Fibroblast of skin of scalp (primary cell): ENCODE measurements at places on chromosomes 5 and 9.
A peak's percentile ranks its signal among the peaks of the same experiment; 100 is the strongest.

DNA sequence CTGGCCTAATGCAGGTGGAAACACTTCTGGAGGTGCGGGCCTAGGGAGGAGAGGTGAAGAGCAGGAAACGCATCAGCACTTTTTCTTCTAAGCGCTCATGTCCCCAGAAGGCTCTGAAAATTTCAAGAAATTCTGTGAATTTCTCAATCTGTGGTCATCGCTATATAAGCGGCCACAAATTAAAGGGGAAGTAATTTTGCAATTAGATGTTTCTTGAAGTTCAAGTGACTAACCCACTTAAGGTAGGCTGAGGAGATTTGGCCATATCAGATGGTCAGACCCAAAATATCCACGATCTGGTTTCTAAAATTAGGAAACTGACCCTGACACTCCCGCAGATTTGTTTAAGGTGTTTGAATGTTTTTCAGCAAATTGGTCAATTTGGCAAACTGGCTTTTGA lies 16.6 kb upstream of the HMGCR start:
- no peak for DNase-seq

DNA sequence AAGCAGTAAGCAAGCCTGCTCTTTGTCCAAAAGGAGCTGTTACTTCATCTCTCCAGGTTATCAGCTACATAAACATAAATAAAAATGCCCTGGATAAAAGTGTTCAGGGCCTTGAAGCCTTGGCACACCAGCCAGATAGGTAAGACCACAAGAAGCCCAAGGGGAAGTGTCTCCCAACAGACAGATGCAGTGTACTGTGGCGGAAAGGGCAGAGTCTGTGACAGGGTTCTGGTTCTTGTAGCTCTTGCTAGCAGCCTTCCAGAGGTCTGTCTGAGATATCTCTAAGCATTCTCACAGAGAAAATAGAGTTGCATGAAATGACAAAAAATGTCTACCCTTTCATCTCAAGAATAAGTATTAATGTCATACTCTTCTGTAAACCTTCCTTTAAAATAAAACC lies 30.1 kb downstream of the ISOC1 start:
- no peak for DNase-seq

- DNase-seq: no peak
These were observed 19.8 kb downstream of the CDO1 start for GRCh38 chr5:115796656-115797055.

GRCh38 chr9:134326724-134327601 lies 708 bp downstream of the RXRA start:
- no peak for DNase-seq

DNA sequence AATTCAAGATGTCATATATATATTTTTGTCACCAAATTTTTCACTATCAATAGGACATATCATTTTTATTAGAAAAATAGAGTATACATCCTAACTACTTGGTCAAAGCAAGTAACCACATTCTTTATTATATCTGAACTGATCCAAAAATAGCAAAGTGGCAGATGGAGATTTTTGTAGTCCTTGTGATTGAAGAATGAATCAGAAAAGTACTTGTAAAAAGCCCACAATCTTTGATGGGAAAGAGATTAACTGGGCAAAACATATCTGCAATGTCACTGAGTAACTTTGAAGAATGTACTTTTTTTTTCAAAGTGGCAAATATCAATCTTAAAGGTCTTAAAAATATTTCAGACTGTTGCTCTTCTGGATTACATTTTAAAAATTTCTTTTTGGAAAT lies 1040.6 kb upstream of the SEMA6A start:
- no peak for DNase-seq

GRCh38 chr9:73683862-73684591 lies 532.4 kb downstream of the ANXA1 start:
- peak; percentile 22 for DNase-seq

GRCh38 chr5:64746446-64746845 lies 22.0 kb downstream of the SREK1IP1 start:
- DNase-seq: peak; percentile 3

- DNase-seq: peak; percentile 34
These were observed 107.9 kb downstream of the INVS start for GRCh38 chr9:100206899-100207298.

GRCh38 chr5:140565780-140566095 lies 1.1 kb downstream of the SLC35A4 start:
- DNase-seq: no peak

DNA sequence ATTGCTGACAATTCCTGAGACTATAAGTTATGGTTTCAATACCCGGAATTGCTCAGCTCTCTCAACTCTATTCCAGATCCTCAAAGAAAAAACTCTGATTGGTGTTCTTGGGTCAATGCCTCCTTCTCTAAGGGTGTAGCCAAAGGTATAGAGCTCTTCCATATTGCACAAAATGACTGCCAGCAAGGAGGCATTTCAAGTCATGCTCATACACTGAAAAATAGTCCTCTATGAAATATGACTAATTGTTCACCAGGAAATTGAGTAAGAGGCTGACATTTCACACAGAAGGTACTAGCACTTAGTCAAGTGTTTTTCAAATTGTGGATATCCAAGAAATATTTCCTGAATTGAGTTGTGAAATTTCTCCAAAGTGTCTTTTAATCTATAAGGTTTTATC lies 111.1 kb upstream of the KLF9 start:
- DNase-seq: peak; percentile 14

DNA sequence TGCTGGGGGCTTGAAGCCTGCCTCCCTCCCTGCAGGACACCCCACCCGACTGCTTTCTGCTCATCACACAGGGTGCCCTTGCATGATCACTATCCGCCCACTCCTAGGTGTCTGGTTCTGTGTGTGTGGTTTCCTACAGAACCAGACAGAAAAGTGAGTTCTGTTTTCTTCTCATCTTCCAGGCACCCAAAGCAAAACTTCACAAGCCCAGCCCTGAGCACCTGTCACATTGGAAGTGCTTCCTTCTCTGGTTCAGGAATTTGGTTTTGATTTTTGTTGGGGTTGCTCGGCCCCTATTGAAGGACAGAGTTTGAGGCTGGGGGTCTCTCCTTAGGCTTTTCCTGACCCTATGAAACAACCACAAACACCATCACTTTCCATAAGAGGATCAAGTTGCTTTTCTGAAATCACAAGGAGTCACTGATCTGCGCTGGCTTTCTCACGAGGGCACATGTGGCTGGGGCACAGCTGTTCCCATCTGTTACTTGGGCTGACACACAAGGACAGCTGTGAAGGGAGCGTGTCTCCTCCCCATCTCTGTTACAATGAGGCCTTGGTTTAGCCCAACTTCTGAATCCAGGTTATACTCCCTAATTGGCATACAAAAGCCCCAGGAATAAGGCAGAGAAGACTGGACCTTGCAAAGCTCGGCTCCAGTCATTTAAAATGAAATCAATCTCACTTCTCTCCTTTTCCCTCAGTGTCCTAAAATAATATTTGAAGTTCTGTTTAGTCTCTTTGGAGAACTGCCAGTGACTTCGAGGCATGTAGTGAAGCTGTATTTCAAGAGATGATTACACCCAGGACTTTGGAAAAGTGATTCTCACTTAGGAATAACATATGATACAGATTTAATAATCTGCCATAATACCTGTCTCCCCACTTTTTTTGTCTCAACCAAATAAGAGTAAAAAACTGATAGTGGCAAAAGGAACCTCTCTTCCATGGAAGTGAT lies 213.1 kb upstream of the GAS1 start:
- peak; percentile 34 for DNase-seq

DNA sequence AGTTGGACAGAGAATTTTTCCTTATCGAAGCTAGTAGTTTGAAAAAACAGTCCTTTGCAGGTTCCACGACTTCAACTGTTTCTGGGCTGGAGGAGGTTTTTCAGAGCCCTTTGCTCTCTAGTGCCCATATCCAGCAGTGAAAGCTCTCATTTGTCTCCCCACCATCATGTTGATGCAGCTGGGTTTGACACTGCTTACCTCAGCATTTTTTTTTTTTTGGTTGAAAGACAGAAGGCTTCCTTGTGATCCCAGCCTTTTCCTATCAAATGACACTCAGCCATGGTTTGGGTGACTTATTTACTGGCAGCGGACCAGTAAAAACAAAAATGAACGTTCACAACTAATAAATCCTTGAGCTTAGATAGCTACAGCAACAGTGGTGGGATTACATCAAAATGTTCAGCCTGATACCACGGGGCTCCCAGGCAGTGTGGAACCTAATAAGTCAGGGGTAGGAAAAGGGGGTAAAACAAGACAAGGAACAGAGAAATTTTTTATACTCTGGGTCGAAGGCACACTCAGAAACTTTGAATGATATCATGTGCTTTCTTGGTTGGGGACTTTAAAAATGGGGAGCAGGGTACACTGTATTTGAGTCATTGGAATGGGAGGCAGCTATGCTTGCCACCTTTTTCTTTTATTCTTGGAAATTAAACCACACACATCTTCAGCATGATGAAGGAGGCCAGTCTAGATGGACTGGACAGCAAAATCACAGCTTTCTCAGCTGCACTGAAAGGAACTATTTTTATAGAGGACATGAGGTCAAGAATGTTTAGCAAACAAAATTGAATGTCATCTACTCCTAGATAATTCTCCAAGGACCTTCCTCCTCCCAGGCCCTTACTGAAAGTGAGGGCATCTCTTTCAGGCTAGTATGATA lies 308.9 kb upstream of the MPDZ start:
- DNase-seq: peak; percentile 27

GRCh38 chr5:179874136-179874535 lies 15.5 kb upstream of the MRNIP start:
- DNase-seq: no peak

DNA sequence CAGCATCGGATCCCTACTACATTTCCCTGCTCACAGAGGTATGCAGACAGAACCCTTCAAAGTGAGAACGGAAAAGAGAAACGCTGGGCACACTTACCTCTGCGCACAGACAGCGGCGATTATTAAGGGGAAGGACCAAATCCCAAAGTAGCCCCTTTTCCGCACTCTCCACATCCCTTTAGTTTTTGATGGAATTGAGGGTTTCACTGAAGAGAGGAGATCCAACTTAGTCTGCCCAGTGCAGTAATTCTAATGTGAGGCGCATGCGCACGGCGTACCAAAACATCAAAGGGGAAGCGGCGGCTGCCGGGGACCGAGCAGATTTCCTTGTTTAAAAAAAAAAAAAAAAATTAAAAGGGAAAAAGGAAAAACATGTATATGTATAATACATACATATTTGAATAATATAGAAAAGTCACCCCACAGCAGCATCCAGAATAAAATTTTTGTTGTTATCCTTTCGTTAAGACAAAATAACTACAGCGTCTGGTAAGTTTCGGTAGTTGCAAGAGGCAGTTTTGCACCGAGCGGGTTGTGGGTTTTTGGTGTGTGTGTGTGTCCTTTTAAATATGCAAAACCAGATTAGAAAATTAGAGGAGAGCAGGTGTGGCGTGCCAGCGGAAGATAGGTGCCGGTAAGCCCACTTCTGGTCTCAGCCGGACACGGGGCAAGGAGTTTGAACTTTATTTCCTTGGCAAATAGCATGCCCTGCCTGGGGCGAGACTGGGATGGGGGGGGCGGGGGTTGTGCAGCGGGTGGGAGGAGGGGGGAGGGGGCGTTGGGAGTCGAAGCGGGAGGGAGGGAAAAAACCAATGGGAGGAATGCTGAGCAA lies at the start of gene GABRB2:
GABRB2 (minus strand) TSS at position 256 of the 832 bp plus-strand sequence; CDS start at position 174, 82 bp downstream.
- peak; percentile 18 for DNase-seq
